Activated CD4-positive, alpha-beta T cell treated with anti-CD3 and anti-CD28 coated beads, Interleukin-2, Interleukin-4, amounts not matched to agents 100 ng/mL and 50 ng/mL, durations not matched to agents 16 hours and 8 hours (primary cell): ENCODE measurements at places on chromosomes 4 and X.
A peak's percentile ranks its signal among the peaks of the same experiment; 100 is the strongest.

GRCh38 chr4:70505151-70505748 is 13.1 kb upstream of the AMTN start:
- peak; percentile 35 for DNase-seq

GRCh38 chrX:149638860-149639259 is 7.3 kb upstream of the TMEM185A start:
- DNase-seq = no peak

GRCh38 chrX:38183596-38183995 is 37.1 kb downstream of the SRPX start:
- DNase-seq = no peak

DNA sequence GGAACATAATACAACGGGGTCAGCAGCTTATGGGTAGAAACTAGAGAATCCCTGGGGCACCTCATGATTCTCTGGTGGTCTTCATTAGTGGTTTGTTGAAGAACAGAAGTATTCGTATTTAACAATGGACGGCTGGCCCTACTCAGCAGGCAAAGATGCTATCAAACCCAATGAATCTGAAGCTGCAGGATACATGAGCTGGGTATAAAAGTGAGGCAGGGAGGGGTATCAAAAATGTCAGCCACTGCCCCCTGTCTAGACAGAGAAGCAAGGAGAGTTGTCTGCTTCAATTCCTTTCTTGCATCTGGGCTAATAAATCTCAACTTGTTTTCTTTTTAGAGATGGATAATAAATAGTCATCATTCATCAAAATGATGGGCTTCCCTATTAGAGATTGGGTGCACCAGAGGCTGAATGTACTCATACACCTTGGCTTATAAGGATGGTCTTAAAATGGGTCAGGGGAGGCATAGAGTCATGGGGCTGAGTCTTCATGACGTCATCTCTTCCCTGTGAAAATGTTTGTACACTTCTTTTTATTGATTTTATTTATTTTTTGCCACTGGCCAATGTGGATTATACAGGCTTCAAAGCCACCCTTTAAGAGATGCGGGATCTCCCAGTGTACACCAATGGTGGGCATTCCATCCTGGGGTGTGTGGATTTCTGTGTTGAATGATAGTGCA is 259.5 kb downstream of the SHOX start:
- no peak for DNase-seq

GRCh38 chr4:47071901-47072341 is 40.6 kb downstream of the GABRB1 start:
- DNase-seq = no peak

DNA sequence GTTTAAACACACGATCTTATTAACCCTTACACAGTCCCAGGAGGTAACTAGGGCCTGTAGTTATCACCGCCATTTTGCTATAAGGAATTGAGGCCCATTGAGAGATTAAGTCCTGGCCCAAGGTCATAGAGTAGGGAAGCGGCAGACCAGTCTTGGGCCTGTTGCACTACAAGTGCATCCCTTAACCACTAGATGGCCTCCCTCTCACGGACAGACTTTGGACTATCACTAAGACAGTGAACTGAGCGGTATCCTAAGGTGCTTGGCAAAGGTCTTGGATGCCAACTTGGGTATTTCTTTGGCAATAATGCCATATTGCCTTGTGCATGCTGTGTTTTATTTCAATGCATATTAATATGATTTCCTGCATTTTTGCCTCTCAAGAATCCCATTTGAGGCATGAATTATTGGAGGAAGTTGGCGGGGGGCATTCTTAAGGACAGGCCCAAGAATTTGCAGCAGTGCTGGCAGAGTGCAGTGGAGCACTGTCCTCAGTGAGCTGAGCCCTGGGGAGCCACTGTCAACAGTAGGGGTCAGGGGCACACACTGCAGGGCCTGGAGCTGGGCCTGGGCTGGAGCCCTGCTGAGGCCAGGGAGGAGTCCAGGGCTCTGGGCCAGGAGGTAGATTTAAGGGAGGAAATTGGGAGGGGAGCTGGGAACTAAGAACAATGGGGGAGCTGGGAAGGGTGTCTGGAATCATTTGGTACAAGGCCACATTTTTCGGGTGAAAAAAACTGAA is 147.4 kb downstream of the SMIM20 start:
- peak; percentile 52 for DNase-seq

DNA sequence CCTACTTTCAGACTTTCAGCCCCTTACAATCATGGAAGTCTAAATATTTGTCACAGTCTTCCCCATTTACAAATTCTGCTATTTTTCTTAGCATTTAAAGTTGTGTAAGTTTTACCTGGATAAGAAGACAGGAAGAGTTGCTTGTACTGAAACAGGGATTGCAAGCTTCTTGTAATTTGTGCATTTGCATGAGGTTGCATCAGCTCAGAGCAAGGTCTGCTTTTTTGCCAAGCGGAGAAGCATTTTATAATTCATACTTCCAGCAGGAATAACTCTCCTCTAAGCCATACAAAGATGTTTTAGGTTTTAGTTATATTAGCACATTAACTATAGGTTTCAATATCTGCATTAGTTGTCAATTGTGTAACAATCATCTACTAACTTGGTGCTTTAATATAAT is 922.0 kb upstream of the PABPC4L start:
- DNase-seq = no peak

DNA sequence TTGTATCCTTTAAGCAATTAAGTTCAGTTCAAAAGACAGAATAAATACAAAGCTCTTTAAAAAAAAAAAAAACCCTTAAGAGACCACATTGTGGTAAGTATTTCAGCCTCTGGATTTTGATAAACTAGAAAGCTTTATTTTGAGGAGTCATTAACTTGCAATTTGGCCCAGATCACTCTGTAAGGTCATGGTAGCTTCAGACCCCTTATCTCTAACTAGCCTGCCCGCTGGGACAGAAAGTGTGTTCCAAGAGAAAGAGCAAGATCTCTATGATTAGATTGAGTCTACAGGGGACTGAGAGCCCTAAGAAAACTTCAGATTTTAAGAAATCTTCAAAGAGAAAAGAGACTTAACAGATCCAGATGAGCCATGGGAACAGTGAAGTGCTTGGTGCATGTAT is 45.6 kb downstream of the GALNT7 start:
- DNase-seq = no peak

- no peak for DNase-seq
Measured at GRCh38 chr4:144750348-144750747, 104.4 kb downstream of the HHIP start.

- peak; percentile 18 for DNase-seq
Measured at GRCh38 chr4:79576429-79576753, 168.4 kb upstream of the GK2 start.

- DNase-seq = no peak
Measured at GRCh38 chr4:66558651-66559050, 888.4 kb upstream of the EPHA5 start.

GRCh38 chr4:139791681-139792080 is 126.1 kb downstream of the MGST2 start:
- DNase-seq = no peak

DNA sequence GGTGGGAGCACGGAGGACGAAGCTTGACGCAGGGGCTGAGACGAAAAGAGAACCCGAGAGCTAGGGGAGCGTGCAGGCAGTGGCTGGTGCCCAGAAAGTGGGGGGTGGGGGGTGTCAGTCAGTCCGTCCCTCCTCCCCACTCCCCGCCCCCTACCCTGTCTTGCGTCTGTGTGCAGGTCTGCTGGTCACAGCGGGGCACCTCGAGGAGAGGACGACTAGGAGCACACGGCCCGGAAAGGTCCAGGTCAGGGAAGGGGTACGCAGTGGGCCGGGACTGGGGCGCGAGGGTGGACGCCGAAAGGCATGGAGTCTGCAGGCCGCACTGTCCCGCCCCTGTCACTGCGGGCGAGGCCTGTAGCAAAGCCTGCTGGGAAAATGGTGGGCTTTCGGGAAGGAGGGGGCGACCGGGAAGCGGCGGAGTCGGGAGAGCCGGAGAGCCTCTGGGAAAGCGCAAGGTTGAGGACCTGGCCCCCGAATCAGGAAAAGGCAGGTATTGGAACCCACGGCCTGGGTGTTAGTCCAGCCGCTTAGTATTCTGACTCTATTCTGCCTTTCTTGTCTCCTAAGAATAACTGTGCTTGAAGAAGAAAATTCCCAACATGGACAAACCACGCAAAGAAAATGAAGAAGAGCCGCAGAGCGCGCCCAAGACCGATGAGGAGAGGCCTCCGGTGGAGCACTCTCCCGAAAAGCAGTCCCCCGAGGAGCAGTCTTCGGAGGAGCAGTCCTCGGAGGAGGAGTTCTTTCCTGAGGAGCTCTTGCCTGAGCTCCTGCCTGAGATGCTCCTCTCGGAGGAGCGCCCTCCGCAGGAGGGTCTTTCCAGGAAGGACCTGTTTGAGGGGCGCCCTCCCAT is 769 bp downstream of the TCEAL1 start:
- DNase-seq = peak; percentile 11

GRCh38 chrX:68833855-68834331 is 5.1 kb downstream of the EFNB1 start:
- DNase-seq = no peak

- no peak for DNase-seq
Measured at GRCh38 chr4:70133473-70133872, 20.6 kb upstream of the PRR27 start.

DNA sequence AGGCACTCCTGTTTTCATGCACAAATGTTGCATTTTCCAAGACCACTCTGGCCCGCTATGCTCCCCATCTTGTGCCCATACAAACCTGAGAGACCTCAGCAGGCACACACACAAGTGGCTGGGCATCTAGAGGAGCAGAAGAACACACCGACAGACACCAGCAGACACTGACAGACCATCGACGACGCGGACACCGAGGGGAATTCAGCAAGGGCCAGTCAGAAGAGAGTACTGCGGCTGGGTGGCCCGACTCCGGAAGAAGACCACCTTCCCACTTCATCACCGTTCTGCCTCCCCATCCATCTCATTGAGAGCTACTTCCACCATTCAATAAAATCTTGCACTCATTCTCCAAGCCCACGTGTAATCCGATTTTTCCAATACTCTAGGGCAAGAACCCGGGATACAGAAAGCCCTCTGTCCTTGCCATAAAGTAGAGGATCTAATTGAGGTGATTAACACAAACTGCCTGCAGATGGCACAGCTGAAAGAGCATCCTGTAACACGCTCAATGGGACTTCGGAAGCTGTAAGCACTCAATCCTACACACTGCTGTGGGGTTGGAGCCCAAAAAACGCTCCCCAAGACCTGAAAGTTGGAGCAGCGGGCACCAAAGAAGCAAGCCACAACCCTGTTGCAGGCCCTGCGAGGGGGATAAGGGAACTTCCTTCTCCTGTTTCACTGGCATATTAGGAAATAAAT is 780.9 kb downstream of the ARAP2 start:
- no peak for DNase-seq

- DNase-seq = no peak
Measured at GRCh38 chr4:109959195-109959594, 46.5 kb downstream of the EGF start.

- DNase-seq = no peak
Measured at GRCh38 chr4:10889819-10890218, 205.3 kb upstream of the CLNK start.

GRCh38 chr4:40214038-40214437 is 17.2 kb downstream of the RHOH start:
- DNase-seq = no peak

- DNase-seq = no peak
Measured at GRCh38 chrX:69987691-69988090, 62.0 kb downstream of the AWAT2 start.

DNA sequence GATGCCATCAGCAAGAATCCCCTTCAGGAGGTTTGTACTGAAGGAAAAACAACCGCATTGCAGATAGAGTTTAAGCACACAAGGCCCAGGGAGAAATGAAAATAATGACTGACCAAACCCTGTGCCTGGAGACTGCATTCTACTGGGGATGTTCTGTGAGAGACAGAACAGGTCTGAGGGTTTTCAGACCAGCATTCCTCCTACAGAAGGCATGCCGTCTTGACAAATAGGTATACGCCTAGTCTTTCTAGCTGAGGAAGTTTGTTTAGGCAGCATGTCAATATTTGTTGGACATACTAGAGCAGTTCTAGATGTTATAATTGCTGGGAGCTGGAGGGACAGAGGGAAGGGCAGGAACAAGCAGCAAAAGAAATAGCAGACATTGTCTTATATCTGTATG is 68.4 kb upstream of the SCOC start:
- no peak for DNase-seq

DNA sequence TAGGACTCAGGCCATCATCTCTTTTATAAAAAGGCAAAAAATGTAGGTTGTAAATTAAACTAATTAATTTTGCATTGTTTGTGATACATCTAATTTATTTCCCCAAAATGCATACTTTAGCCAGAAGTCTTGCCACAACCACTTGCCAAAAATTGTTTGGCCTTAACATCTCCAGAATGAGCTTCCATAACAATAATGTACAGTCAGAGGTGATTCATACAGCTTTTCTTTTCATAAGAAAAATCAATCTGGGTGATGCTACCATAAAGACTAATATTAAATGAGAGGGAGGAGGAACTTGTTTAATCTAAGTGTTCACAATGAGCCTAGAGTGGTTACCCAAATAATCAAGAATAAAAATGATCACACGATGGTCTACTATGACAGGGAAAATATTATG is 59.3 kb downstream of the AMMECR1 start:
- no peak for DNase-seq

DNA sequence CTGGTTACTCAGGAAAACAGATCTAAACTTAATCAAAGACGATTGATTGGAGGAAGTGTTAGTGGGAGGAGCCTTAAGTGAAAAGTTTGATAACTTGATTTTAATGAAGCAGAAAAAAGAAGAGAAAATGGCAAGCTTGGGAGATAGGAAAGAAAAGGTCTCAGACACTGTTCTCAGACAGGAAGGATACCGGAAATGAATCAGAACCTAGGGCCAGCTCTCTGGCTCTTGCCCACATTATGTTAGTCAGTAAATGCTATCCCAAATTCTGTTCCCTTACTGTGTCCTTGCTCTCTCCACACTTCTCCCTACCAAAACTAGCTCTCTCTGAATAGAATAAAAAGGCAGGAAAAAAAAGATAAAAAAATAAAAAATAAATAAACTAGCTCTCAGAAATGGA is 48.6 kb upstream of the TMEM164 start:
- no peak for DNase-seq

DNA sequence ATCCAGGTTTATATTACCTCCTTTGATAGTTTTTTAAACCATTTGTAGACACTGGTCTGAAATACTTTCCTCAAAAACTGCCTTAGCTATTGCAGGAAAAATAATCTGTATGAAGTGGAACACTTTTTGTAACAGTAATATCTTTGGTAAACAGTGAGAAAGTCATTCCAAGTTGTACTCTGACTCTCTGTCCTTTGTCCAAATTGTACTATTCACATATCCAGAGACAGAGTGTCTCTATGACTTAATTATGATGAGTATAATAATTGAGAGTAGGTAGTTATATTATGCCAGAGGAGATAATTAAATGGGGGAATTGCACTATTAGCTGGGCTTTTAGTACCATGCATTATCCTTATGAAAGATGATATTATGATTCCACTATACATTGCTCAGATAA is 112.6 kb upstream of the LCORL start:
- DNase-seq = no peak

GRCh38 chrX:397575-397974 is 10.9 kb upstream of the PPP2R3B start:
- no peak for DNase-seq

GRCh38 chr4:104942990-104943743 is 203.5 kb upstream of the TET2 start:
- DNase-seq = no peak
